Effector memory CD4-positive, alpha-beta T cell (primary cell): ENCODE measurements at places on chromosomes 12 and 14.

- no peak for DNase-seq
Measured at GRCh38 chr14:104638190-104638589, 33.6 kb upstream of the TMEM179 start.

- no peak for DNase-seq
Measured at GRCh38 chr14:52370406-52370935, 56.4 kb downstream of the PTGER2 start.

DNA sequence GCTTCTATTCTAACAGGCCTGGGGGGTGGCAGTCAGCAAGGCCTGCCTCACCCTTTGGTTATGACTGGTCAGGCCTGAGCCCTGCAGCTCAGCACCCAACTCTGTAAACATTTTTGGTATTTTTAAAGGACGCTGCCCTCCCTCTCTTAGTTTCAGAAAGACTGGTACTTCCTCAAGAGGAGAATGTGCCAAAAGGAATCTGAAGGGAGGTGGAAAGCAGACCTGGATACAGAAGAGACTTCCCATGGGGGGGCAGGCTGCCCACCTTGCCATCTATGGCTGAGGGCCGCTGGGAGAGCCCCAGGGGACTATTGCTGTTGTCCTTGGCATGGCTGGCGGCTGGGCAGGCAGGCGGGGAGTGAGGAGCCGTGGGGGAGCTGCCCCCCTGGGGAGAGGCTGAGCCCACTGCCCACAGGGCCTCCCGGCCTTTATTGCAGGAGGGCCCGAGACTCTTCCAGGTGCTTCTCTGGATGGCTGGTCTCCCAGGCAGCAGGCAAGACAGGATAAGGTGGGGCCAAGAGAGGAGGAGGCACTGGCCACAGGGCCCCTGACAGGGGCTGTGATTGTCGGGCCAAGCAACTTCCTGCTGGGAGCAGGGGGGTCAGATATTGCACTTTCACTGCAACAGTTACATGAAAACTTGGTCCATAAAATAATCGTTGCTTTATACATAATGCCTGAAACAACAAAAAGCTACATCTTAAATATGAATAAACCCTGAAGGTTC, 3.5 kb downstream of the ARL6IP4 start:
- DNase-seq = no peak

DNA sequence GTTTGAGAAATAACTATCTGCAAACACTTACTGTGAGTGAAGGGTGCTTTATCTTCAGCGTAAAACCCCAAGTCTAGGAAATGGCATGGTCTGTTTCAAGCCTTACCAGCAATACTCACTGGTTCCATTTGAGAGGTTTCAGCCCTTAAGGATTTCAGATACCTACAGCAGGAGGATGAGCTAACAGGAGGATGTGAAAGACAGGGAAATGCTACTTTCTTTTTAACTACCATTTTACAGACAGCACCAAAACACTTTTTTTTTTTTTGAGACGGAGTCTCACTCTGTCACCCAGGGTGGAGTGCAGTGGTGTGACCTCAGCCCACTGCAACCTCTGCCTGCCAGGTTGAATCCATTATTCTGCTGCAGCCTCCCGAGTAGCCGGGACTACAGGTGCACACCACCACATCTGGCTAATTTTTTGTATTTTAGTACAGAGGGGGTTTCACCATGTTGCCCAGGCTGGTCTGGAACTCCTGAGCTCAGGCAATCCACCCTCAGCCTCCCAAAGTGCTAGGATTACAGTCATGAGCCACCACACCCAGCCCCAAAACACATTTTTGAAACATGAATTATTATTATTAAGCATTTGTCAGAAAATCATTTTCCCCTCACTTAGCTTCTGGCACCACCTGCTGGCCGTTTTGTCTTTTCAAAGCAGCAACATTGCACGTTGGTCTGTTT, 4.6 kb downstream of the MTRFR start:
- DNase-seq = peak; percentile 55

DNA sequence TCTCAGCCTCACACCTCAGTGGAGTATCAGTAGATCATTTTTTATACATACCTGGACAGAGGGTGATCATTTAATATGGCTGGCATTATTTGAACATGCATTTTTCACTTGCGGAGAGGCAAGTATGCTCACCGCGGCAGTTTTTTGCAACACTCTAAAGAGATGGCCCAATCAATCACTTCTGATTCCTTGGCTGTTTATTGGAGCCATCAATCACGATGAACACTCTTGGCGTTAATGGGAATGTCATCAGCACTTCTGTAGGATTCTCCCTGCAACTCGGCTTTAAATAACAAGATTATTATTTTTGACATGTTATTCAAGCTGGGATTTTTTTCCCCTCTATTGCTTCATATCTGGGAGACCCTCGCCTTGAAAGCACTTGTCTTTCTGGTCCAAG, 46.9 kb upstream of the SLC24A4 start:
- DNase-seq = no peak

GRCh38 chr14:35632676-35633075, 98.7 kb downstream of the INSM2 start:
- DNase-seq = no peak

GRCh38 chr12:8847435-8847834, 25.0 kb downstream of the A2ML1 start:
- no peak for DNase-seq

- DNase-seq = no peak
Measured at GRCh38 chr12:64796205-64796845, 28.1 kb upstream of the TBC1D30 start.

GRCh38 chr12:8844665-8845064, 22.2 kb downstream of the A2ML1 start:
- no peak for DNase-seq

GRCh38 chr12:63353559-63353958, 202.6 kb upstream of the AVPR1A start:
- no peak for DNase-seq

- DNase-seq = no peak
Measured at GRCh38 chr12:84551373-84551772, 361.2 kb downstream of the SLC6A15 start.

DNA sequence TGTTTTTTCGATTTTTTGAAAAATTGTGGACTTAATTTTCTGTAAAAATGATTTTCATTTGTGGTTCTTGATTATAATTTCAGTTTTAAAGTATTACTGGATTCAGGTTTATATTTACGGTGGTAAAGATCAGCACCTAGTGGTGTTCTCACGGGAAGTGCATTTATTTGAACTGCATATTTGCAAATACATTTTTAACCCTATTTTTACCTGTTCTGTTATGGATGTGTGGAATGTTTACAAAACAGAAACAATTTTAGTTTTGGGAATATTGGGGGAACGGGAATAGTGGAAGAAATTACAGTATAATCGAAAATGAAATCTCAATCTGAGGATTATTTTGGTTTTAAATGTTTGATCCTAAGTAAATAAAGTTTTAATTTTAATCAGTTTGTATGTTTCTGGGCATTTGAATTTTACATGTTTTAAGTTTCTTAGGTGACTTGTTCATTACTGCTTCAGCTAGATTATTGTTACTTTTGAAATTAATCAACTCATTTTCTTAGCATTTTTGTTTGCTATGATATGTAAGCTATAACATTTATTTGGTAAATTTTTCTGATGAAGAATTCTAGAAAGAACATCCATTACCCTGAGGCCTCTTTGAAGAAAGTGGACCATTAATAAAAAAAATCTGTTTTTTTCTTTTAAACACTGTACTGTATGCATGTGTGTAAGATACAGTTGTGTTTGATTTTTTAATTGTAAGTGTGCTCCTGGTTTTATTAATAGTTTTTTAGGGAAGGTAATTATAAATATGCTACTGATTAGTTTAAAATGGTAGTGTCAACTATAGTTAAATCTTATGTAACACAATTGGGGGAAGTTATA, 942 bp downstream of the ATF7IP start:
- peak; percentile 6 for DNase-seq

GRCh38 chr12:24118668-24119067, 169.2 kb upstream of the SOX5 start:
- DNase-seq = no peak

- no peak for DNase-seq
Measured at GRCh38 chr14:20498622-20499021, 6.7 kb upstream of the RNASE10 start.

GRCh38 chr14:99729991-99730875, 46.1 kb downstream of the CYP46A1 start:
- DNase-seq = no peak

GRCh38 chr14:90091393-90091792, 29.6 kb downstream of the KCNK13 start:
- DNase-seq = no peak

GRCh38 chr12:76124456-76124855, 40.0 kb upstream of the NAP1L1 start:
- DNase-seq = no peak

- DNase-seq = no peak
Measured at GRCh38 chr14:100890061-100890850, 13.3 kb downstream of the RTL1 start.

- DNase-seq = peak; percentile 18
Measured at GRCh38 chr14:103385929-103386712, 906 bp downstream of the MARK3 start.

GRCh38 chr14:73903028-73903427, 16.4 kb downstream of the ZNF410 start:
- no peak for DNase-seq

DNA sequence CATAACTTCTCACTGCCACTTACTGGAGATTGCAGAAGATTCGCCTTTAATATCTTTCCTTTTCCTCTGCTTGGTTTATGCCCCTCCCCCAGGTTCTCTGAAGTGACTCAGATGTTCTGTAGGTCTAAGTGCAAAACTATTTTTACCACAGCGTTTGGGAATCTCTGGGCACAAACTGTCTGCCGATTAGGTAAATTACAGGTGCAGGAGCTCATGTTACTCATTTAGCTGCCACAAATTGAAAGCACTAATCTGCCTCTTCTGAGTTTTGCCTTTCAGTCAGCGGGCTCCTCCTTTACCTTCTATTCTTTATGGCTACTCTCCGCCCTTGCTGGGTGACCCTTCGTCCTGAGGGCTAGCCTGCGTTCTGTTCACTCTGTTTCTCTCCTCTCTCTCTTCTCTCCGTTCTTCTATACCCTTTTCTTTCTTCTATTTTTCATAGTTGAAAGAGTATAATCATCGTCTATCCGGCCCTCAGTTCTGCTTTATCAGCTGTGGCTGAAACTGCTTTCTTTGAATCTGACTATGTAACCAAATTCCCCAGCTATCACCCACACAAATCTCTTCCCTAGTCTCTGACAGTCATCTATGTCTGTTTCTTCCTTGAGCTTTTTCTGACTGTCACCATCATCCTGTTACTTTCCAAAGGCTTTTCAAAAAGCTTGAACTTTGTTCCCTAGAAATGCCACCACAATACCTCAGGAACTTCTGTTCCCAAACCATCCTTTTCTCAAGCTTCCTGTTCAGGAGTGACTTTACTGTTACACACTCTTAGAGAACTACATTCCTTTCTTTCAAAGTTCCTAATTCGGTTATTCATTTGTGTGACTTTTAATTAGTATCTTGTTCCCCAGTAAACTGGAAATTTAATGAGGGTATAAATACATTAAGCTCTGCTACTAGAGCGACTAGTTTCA, 4.3 kb upstream of the MYF6 start:
- DNase-seq = no peak

- DNase-seq = no peak
Measured at GRCh38 chr14:38385836-38386235, 129.9 kb upstream of the CLEC14A start.

- no peak for DNase-seq
Measured at GRCh38 chr12:62599854-62600437, 133.3 kb downstream of the MON2 start.

- DNase-seq = no peak
Measured at GRCh38 chr14:50232276-50232642, 881 bp upstream of the SOS2 start.

DNA sequence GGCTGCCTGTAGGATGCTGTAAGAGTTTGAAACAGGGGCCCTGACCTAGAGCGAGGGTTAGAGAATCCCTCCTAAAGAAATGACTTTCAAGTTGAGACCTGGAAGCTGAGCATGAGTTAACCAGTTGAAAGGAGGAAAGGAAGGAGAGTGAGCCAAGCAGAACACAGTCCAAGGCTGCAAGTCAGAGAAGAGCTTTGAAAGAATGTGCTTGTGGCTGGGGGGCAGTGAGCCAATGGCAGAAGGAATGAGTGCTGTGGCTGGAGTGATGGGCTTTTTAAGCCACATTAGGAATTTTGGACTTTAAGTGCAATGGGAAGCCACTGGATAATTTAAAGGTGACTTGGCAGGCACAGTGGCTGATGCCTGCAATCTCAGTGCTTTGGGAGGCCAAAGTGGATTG, 18.1 kb downstream of the CDKN1B start:
- DNase-seq = no peak

- no peak for DNase-seq
Measured at GRCh38 chr14:76257111-76257803, 105.5 kb downstream of the GPATCH2L start.

DNA sequence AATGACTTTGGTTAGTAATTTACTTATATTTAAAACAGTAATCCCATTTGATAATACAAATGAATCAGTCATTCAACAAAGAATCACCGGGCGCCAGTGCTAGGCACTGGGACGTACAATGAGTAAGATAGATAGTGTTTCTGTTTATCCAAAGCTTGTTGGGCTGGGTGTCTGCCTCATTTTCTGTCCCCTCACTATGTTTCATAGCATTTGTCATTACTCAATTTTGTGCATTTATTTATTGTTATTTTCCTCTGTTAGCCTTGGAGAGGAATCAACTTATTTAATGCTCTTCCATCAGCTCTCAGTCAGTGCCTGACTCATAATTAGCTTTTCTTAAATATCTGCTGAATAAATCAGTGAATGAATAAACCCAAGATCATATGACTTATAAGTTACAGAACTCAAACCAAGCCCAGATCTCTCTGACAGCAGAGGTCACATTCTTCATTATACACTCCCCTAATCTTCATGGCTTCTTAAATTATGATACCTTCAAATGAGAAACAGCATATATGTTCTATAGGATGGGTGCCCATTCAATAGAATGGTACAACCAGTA, 86.2 kb downstream of the TSPAN8 start:
- no peak for DNase-seq

DNA sequence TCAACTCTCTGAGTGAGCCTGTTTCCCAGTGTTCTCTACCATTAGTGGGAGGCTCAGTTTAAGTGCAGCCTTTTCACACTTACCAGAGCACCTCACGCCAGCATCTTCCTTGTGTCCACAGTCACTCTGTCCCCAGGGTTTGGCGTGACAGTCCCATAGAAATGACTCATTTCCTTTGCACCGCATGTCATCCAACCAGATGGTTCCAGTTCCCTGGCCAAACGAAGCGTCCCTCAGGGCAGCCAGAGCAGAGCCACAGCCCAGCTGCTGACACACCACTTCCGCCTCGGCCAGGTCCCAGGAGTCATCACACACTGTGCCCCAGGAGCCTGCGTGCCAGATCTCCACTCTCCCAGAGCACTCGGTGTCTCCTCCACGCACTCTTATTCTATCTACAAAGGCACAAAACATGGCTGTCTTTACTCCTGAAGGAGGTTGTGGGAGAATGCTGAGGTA, 65.4 kb downstream of the ACSM4 start:
- DNase-seq = no peak

- DNase-seq = no peak
Measured at GRCh38 chr12:48750769-48751356, 34.4 kb upstream of the CCNT1 start.

- no peak for DNase-seq
Measured at GRCh38 chr14:51547260-51547659, 104.5 kb upstream of the FRMD6 start.

GRCh38 chr12:106445959-106446358, 88.4 kb downstream of the POLR3B start:
- no peak for DNase-seq

GRCh38 chr12:10113075-10113474, 14.3 kb upstream of the CLEC1A start:
- no peak for DNase-seq
